Temporal lobe (tissue), 4 donors: ENCODE measurements at places on chromosomes 12 and 14. TPM values are rescaled to one million over a fixed set of nuclear protein-coding genes. Genes with fewer than 3 reads are reported as not detected.

Gene KRT8
- 0.25 TPM for total RNA-seq

Gene HOXC12
- total RNA-seq: not detected

Gene SERPINA6
- not detected for total RNA-seq

Gene C14orf132
- 41.8 TPM for total RNA-seq

Gene HDAC7
- total RNA-seq: 10.8 TPM

Gene OR6J1
- total RNA-seq: not detected

Gene SERPINA12
- total RNA-seq: not detected

Gene NOVA1
- total RNA-seq: 47.9 TPM
